ENCODE measurements at places on chromosomes 6 and 20.

DNA sequence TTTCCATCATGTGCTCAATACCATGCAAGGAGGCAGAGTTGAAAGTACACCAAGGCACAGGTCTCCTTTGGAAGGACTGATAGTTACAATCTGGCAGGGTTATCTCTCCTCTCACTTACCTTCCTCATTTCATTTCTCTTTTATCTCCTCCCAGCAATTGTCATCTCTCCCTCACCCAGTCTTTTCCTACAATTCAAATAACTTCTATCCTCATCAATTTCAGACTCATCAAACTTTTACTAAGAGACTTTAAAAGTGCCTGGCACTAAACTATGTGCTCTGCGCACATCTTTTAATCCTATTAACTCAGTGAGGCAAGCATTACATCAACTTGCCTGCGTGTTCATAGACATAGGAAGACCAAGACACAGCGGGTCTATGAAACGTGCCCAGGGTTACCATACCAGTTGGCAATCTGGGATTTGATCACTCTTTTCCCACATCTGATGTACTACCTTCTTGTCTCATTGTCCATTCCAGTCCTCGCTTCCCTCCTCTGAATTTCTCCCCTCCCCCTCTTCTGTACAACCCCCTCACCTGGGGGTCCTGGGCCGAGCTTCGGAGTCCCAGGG, 1.2 kb downstream of the VARS1 start:
- no peak for DNase-seq

- no peak for DNase-seq
These were observed 259.4 kb upstream of the POU3F2 start for GRCh38 chr6:98574984-98575383.

DNA sequence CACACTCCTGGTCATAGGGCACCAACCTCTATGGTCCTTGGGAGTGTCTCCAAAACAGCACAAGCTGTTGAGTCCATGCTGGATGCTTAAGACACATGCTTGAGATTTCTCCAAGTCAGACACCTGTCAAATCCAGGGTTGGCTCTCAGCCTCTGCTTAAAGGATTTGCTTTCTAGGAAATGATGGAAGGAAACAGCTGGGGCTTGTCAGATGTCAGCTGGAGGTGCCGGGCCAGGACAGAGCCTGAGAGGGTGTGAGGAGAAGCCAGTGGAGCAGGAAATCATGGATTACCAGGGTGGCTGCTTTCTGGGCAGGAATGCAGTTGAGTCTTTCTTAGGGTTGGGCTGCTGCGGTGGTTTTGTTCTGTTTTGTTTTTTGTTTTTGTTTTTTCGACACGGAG, 83.0 kb upstream of the FAM184A start:
- no peak for DNase-seq

DNA sequence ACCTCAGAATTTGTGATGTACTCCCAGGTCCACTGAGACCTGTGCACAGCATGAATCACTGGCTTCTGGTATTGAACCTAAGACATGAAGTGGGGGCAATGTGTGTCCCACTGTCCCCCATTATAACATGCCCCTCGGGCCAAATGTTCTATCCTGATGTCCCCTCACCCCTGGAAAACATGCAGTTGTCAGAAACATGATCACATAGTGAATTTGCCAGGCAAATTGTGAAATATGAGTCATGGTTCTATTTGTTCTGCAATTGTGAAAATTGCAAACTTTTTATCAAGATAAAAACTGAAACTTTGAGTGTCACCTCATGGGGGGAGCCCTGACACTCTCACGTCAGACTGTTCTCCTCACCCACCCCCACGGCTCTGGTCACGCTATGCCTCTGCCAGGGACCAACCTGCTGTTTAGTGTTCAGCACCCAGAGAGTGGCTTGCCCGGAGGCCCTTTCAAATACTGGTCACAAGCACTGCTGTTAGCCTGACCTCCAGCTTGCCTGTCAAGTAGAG, 305.3 kb downstream of the CLIC5 start:
- DNase-seq: no peak

DNA sequence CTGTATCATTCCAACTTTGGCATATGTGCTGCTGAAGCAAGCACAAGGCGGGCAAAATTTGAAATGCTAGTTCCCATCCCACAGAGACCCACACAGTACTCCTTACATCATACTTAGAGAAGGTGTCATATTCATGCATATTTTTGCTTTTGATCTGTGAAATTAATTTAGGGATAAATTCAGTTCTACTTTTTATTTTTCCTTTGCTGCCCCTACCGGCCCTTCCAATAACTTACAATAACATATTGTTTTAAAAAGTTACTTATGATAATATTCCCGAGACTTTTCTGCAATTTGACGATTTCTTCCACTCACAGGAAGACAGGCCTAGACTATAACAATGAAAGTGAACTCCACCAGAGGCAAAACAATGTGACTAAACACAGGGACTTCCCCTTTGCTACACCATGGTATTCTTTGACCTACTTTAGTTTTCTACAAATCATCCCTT, 35.0 kb downstream of the SESN1 start:
- peak; percentile 37 for DNase-seq

- no peak for DNase-seq
These were observed 224.9 kb downstream of the PHACTR1 start for GRCh38 chr6:12941422-12941821.

- no peak for DNase-seq
These were observed 203.2 kb upstream of the SMLR1 start for GRCh38 chr6:130624046-130624445.

- no peak for DNase-seq
These were observed at the start of gene INSM1 for GRCh38 chr20:20367575-20368417. Gene INSM1, plus strand, starts transcription at chr20:20368104. Its CDS starts 164 bp downstream, at chr20:20368268.

GRCh38 chr6:33633084-33633461, 12.0 kb downstream of the ITPR3 start:
- no peak for DNase-seq

DNA sequence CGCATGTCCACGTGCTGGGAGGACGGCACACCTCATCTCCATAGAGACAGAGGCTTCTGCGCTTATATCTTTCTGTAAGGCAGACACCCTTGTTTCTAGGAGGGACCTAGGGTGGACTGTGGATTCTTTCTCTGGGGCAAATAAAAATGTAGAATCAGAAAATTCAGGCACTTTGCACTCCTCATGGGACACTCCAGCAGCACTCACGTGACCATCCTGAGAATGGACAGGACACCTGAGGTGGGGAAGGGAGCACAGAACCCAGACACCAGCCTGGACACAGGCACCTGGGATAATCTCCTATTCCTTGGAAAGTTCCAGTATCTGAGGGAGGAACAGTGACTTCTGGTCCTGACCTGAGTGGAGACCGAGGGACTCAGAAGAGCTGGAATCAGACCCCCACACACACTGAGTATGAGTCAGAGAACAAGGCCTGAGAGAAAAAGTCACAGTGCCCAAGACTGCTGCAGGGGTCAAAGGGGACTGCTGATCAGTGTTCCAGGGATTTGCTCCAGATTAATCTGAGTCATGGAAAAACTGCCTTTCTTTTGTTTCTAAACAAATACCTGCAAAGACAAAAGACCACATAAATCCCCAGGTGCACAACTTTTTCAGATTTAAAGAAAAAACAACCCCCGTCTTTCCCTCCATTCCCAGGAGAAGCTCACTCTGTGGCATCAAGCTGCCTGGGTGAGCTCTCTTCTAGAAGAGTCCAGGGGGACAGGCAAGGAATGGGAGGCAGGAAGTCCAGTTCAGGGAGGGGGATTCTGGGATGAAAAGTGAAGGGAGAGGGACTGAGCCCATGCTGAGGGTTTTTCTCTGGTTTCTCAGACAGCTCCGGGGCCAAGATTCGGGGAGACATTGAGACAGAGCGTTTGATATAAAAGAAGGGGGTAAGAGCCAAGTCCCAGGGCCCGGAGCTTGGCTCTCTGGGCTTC, 35.6 kb upstream of the MICB start:
- peak; percentile 3 for DNase-seq

DNA sequence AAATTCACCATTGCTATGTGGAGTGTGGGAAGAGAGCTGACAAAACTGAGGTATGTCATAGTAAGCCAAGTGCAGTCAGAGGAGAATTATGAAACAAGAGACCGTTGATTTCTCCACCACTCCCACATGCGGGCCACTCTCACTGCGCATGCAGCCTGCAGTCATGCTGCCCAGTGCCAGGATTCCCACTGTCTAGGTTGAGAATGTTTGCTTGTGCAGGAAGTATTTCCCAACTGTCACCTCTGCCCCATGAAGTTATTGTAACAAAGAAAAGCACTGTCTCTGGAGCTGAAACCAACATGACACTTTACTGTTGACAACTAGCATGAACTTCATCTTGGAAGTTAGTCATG, 18.7 kb upstream of the SFT2D1 start:
- DNase-seq: no peak

DNA sequence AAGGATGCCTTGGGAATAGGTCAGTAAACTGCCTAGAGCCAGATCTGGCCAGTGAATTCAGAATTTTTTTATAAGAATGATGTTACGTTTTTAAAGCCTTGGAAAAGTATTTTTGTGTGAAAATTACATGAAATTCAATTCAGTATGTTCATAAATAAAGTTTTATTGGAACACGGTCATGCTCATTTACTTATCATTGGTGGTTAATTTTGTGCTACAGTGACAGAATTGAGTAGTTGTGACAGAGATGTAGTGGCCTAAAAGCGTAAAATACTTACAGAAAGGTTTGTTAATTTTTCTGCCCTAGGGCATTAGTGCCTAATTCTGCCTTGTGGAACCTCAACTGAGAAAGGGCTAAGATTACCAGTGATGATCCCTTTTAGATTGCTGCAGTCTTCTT, 28.2 kb downstream of the ZFAND3 start:
- no peak for DNase-seq

GRCh38 chr6:33423777-33424176, 3.9 kb downstream of the SYNGAP1 start:
- DNase-seq: no peak

GRCh38 chr20:9109566-9109965, 40.7 kb downstream of the PLCB4 start:
- no peak for DNase-seq

DNA sequence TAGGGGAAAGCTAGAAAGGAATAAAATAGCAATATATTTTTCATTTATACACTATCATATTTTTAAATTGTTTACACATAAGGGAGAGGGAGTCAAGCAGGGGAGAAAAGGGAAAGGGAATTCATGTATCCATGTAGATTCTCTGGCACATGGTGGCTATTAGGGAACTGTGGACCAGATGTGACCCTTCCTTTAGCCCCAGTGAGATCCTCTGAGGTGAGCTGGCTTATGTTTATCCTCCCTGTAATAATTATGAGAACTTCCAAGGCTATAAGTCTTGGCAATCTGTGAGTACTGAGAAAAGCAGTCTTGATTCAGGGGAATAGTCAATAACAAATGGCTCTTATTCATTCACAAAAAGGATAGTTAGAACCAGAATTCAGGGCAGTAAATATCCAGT, 42.6 kb downstream of the TSBP1 start:
- no peak for DNase-seq

- DNase-seq: no peak
These were observed 3.4 kb downstream of the PPP2R5D start for GRCh38 chr6:42987533-42988451.

All from kidney glomerular epithelial cell (primary cell).